Lung (tissue), 17 donors: ENCODE measurements at places on chromosomes 6 and 20. TPM values are rescaled to one million over a fixed set of nuclear protein-coding genes. Genes with fewer than 3 reads are reported as not detected.

- DNase-seq, result no peak
Measured at GRCh38 chr6:128266946-128267345, 253.5 kb downstream of the PTPRK start.

DNA sequence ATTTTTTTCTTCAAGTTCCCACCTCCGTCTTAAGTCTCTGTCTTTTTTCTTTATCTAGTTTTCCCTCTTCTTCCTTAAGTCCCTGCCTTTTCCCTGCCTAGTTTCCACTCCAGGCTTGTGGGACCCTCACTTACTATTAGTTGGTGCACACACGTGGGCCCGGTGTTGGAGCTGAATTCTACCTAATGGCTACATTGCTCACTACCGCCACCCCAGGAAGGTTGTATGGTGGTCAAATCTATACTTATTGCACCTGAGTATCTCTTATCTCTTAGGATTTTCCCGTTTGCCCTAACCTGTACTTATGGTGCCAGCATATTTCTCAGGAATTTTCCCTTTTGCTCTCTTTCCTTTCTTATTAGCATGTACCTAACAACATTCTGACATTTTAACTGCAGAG is 692.8 kb downstream of the EPM2A start:
- DNase-seq, result no peak

DNMT3B gene
- total RNA-seq, result 3.1 TPM

CRISP2 gene
- total RNA-seq, result 0.28 TPM

DNA sequence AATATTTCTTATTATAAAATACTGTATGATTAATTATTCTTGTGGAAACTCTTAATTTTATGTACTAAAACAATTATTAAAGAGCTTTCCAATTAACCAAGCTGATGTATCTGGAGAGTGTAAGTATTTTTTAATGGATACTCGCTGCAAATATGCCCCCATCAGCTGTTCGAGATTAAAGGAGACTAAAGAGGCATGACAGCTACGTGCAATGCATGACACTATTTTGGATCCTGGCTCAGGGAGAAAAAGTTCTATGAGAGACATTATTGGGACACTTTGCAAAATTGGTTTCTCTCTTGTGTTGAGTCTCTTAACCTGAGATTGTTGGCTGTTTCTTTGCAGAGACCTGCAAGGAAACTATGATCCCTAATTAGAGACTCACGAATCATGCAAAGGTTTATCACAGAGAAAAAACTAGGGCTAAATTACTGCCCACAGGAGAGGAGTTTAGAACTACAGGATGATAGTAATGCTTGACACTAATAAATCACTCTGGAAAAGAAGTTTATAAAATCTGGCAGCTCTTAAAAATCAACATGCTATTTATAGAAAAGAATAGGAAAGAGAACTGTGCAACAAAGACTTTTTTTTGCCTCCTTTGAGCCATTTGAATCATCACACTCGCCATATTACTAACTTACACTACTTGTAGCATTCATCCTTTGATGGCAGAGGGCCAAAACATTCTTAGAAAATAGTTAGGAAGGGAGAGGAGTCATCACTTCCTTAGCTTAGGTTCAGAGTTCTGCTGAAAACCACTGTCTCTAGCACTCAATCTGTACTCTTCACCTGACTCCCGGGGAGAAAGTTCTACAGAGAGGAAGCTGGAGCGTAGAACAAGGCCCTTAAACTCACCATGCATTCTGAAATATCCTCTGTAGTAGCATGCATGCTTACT is 25.3 kb downstream of the NRN1 start:
- peak; percentile 35 for DNase-seq

GRCh38 chr6:33634161-33634727 is 13.1 kb downstream of the ITPR3 start:
- DNase-seq, result peak; percentile 59

- DNase-seq, result no peak
Measured at GRCh38 chr6:47428746-47429664, 48.6 kb upstream of the CD2AP start.

GRCh38 chr20:13349235-13349604 is 128.1 kb downstream of the ISM1 start:
- no peak for DNase-seq
